ENCODE measurements at places on chromosomes 6 and 20. TPM values are rescaled to one million over a fixed set of nuclear protein-coding genes. Genes with fewer than 3 reads are reported as not detected.

- DNase-seq = no peak
These were observed 33.8 kb downstream of the SIM1 start for GRCh38 chr6:100430962-100431361.

GRCh38 chr6:20572940-20573339 lies 38.7 kb downstream of the CDKAL1 start:
- DNase-seq = peak; percentile 25

DNA sequence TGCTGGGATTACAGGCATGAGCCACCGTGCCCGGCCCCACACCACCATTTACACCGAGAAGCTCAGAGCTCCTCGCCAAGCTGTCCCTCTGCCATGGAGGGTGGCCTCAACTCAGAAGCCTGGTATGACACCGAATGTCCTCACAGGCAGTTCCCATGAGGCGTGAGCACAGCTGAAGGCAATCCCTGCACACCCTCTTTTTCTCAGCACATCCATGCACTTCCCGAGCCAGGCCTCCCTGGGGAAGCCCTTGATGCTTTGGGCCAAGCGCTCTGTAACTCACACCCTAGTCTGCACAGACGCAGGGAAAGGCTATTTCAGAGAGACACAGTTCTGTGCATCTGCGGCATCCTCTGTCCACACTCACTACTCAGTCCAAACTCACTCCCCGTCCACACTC lies 18.4 kb downstream of the THBS2 start:
- no peak for DNase-seq

GRCh38 chr6:145212813-145213212 lies 522.5 kb downstream of the EPM2A start:
- no peak for DNase-seq

- no peak for DNase-seq
These were observed 117.6 kb upstream of the UST start for GRCh38 chr6:148629181-148629580.

DNA sequence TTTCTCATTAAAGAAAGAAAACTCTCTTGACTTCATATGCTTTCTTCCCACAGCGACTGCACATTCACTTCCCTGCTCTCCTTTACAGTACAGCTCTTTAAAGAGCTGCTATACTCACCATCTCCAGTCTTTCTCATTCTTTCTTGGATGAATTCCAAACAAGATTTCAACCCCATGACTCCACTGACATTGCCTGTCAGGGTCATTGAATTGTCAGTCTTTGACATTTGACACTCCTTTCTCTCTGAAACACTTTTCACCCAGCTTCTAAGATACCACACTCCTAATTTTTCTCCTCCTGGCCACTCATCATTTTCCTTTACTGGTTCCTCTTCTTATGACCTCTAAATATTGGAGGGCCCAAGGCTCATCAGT lies 811 bp upstream of the ARMH2 start:
- no peak for DNase-seq

DNA sequence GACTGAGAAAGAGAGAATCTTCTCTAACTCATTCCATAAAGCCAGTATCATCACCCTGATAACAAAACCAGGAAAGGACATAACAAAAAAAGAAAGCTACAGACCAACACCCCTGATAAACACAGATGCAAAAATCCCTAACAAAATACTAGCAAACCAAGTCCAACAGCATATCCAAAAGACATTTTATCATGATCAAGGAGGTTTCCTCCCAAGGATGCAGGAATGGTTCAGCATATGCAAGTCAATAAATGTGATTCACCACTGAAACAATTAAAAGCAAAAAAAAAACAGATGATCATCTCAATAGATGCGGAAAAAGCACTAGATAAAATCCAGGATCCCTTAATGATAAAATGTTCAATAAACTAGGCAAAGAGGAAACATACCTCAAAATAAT lies 24.5 kb upstream of the ALDH8A1 start:
- no peak for DNase-seq

- no peak for DNase-seq
These were observed 27.0 kb downstream of the ELOVL5 start for GRCh38 chr6:53321701-53322100.

DNA sequence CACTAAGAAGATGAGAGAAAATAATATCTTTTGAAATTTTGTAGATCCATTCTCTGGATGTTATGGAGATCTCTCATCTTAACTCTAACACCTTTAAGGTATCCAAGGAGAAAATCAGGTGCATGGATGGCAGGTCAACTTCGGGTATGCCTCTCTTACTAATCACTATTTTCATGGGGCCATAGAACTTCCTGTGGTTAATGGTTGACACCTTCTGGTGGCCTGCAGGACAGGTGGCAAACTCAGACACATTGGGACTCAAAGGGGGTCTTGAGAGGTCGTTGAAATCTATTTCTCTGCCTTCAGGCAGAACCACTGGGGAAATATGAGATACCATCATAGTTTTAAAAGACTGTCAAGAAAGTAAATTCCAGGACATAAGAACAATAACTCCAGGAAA lies 76.5 kb downstream of the ADAT2 start:
- no peak for DNase-seq

GRCh38 chr6:167996424-167997199 lies 859 bp upstream of the KIF25 start:
- DNase-seq = no peak

DNA sequence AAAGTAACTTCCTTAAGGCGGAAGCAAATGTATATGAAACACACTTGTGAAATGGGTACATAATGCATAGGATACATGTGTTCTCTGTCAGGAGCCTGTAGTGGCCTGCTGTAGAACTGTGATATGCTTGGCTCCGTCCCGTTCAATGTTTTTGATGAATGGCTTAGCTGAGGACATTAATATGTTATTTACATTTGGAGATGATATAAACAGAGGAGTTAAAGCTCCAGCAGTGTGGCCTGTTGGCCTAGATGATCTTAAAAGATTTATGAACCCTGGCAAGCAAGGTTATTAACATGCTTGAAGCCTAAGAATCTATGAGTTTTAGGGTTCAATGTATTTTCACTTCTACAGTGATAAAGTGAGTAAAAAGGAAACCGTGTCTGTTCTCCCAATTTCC lies 59.2 kb downstream of the AKAP12 start:
- no peak for DNase-seq

GRCh38 chr6:593139-593906 lies 63.6 kb downstream of the HUS1B start:
- DNase-seq = peak; percentile 26

The ATXN1 gene
- polyA plus RNA-seq = 7.1 TPM

The HDGFL1 gene
- polyA plus RNA-seq = not detected

The VGLL2 gene
- not detected for polyA plus RNA-seq

The PTGIS gene
- polyA plus RNA-seq = not detected

The CCN2 gene
- 29.5 TPM for polyA plus RNA-seq

The LAMA2 gene
- polyA plus RNA-seq = 1.2 TPM

The SLC17A9 gene
- polyA plus RNA-seq = 0.09 TPM

The FAM83B gene
- polyA plus RNA-seq = 11.4 TPM

The WFDC10B gene
- not detected for polyA plus RNA-seq

The ZSCAN16 gene
- 1.0 TPM for polyA plus RNA-seq

The DSN1 gene
- polyA plus RNA-seq = 17.3 TPM

The LGSN gene
- not detected for polyA plus RNA-seq

Data from mammary epithelial cell (primary cell).